ENCODE measurements at places on chromosomes 4 and X. TPM values are rescaled to one million over a fixed set of nuclear protein-coding genes. Genes with fewer than 3 reads are reported as not detected.

DNA sequence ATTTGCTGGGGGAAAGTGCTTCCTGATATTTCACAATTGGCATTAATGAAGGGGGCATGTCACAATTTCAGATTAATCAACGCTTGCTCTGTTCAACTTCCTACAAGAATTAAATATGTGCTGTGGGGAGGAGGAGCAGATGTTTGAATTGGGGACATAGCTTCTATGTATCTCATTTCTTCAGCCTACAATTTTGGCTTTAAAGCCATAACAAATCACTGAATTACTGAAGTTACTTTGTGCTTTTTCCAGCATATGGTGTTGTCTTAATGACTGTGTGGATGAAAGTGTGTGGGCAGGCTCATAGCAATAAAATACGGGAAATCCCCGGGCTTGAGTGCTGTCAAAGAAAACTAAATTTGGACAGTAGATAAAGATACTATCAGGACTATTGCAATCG lies 813 bp downstream of the TLR7 start:
- no peaks in the 10 kb centered on the region for H3K4me1 ChIP-seq
- no peak overlapping the region for H3K27ac ChIP-seq
- H3K27me3 ChIP-seq: no peaks in the 10 kb centered on the region

- H3K27me3 ChIP-seq: no peaks in the 10 kb centered on the region
- H3K27ac ChIP-seq: no peak overlapping the region
- no peaks in the 10 kb centered on the region for H3K36me3 ChIP-seq
- no peaks in the 10 kb centered on the region for H3K4me1 ChIP-seq
These were observed 88.1 kb upstream of the MBNL3 start for GRCh38 chrX:132576939-132577338.

DNA sequence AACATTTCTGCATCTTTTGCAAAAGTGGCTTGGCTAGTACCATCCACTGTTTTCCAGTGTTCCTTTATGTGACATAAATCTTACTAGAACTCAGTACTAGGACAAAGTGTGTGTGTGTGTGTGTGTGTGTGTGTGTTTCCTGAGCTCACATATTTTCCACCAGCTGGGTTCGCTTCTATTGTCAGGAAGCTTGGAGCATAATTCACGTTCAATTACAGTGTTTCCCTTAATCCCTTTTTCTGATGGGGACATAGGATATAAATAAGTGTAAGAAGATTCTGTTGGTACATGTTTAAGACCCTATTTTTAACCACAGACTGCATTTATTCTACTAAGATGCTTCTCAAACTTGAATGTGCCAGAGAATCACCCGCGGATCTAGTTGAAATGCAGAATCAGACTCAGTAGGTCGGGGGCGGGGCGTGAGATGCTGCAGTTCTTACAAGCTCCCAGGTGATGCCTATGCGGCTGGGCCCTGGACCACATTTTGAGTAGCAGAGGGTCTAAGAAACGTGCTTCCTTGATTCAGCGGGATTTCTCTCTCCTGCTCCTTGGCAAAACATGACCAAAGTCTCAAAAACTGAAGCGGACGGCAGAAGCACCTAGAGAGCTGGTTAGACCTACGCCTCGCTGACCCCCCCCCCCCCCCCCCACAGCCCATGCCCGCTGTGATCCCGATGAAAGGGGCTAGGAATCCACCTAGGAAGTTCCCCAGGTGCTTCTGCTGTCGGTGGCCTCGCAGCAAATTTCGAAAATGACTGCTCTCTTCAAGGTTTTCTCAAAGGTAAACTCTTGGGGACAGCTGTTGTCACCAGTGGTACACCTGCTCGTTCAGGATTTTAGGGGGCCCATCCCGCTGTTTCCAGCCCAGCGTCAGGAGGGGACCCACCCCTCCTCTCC lies 797 bp downstream of the CD99L2 start:
- no peak for DNase-seq
- H3K27me3 ChIP-seq: no peaks in the 10 kb centered on the region
- peak overlapping the region; percentile 83 for H3K4me3 ChIP-seq
- H3K4me1 ChIP-seq: no peaks in the 10 kb centered on the region

GRCh38 chrX:14738643-14739042 lies 134.2 kb downstream of the FANCB start:
- H3K4me3 ChIP-seq: no peak overlapping the region
- H3K4me1 ChIP-seq: no peaks in the 10 kb centered on the region
- no peaks in the 10 kb centered on the region for H3K36me3 ChIP-seq
- H3K27me3 ChIP-seq: no peaks in the 10 kb centered on the region

AVPR2 gene
- total RNA-seq: not detected

NAP1L3 gene
- 15.0 TPM for total RNA-seq

ITIH6 gene
- total RNA-seq: not detected

MAGEA2B gene
- not detected for total RNA-seq

Measured in thoracic aorta (tissue), 2 donors.